ENCODE measurements at places on chromosomes 7 and 10.
A peak's percentile ranks its signal among the peaks of the same experiment; 100 is the strongest.

GRCh38 chr7:119320316-119320715 is 952.7 kb upstream of the KCND2 start:
- peak; percentile 33 for ATAC-seq

DNA sequence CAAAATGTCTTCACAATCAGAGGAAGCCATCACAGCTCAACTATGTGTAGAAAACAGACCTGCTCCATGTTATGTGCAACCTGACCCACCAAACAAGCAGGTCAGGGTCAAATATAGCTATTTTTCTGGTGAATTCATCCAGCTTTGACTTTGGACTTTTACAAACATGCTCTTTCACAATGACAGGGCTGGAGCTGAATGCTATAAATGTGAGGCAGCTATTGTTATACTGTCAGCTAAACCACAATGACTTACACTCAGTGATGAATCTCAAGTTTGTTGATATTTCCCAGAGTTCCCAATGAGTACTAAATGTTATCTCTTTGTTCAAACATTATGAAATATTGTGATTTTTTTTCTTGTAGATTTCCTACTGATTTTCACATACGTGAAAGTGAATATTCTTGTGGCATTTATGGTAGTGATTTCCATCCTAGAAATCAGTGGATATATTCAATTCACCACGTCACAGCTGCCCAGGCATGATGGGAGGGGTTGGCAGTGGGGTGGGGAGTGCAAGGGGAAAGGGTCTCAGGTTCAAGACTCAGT is 2.5 kb upstream of the ITIH2 start:
- no peak for ATAC-seq

DNA sequence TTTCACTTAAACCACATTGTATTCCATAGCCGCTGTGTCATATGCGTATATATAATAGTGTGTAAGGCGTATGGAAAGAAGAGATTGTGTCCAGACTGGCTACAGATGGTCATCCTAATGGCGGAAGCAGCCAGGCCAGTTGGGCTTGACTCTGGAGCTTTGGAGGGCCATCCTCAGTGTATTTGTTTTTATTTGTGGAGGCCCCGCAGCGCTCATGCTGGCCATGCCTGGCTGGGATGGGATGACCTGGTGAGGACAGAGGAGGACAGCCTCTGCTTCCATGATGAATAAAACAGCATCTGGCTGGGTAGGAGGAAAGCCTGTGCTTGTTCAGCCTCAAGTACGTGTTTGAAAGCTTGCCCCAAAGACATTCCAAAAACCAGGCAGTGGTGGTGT is 220.3 kb downstream of the EBF3 start:
- ATAC-seq, result no peak

- ATAC-seq, result no peak
Measured at GRCh38 chr7:75988568-75989499, 5.6 kb downstream of the TMEM120A start.

DNA sequence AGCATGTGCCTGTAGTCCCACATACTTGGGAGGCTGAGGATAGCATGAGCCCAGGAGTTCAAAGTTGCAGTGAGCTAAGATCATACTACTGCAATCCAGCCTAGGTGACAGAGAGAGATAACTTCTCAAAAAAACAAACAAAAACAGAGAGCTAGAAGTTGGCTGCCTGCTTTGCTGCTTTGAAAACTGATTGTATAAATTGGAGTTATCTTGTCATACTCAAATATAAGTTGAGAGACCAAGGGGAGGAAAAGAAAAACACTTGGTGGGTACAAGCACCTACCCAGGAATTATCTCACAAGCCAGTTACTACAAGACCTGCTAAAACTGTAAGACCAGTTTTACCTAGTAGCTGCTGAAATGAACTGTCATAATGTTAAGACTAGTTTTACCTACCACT is 112.5 kb upstream of the SKAP2 start:
- no peak for ATAC-seq

DNA sequence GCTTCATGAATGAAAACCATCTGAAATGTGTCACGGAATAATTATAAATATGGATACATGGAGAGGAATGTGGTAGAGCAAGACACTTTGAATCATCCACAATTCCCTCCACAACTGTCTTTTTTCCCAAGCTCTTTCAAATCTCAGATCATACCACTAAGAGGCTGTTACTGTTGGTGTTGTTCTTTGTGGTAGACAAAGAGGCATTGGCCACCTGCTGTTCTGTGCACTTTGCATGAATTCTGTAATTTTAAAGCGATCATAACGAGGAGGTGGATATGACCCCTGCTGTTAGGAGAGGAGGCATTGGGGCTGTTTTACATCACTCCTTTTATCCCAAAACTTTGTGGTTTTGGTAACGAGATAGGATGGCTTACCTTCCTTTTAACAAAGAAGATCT is 141.2 kb upstream of the KLF6 start:
- no peak for ATAC-seq

GRCh38 chr10:123906296-123906695 is 14.7 kb upstream of the CPXM2 start:
- ATAC-seq, result no peak

DNA sequence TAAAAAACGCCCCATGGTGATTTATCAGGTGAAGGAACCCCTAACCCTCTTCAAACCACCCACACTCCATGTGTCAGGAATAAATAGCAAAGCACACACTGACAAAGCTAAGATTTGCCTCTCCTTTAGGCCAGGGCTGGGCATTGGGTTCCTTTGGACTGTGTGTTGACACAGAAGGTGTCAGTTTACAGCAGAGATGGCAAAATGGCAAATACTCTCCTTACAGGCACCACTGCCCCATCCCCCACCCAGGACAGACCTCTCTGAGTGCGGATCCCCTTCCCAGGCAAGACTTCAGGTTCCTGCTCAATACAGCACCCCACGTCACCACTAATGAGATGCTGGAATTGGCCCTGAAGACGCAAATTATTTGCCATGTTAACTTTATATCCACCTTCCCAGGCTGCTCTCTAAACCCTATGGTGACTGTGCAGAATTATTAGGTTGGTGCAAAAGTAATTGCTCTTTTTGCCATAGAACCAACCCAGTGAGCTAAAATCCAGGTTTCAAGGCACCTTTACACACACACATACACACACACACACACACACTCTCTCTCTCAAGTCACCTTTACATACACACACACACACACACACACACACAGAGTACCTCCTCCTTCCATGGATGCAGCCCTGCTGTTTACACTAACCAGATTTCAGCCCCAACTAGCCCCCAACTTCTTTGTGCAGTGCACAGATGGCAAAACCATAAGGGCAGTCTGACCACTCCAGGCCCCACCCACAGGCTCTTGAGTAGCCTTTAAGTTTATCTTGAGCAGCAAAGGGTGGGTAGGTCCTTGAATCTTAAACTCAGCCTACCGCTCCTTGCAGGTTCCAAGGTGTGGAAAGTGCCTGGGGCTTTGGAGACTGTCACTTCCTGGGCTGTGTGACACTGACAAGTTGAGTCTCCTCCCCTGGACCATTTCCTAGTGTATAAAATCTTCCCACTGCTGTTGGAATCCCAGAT is 4.0 kb upstream of the ZCCHC24 start:
- no peak for ATAC-seq

GRCh38 chr7:100555701-100556100 is 16.7 kb downstream of the AGFG2 start:
- no peak for ATAC-seq

GRCh38 chr7:71723859-71724258 is 591.9 kb downstream of the GALNT17 start:
- no peak for ATAC-seq

DNA sequence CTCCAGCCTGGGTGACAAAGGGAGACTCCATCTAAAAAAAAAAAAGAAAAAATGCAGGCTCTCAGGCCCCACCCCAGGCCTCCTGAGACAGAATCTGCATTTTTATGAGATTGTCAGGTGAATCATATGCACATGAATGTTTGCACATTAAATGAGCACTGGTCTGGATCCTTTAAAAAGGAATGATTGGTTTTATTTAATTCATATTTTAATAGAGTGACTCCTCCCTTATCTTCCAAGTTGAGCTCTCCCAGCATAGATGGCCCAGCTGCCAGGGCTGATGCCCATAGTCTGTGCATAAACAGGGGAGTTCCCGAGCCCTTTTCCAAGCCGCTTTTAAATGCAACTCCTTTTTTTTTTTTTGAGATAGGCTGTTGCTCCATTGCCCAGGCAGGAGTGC is 28.5 kb downstream of the CUX1 start:
- ATAC-seq, result no peak

GRCh38 chr7:144470078-144470477 is 66.6 kb upstream of the NOBOX start:
- ATAC-seq, result no peak

- ATAC-seq, result no peak
Measured at GRCh38 chr7:43469051-43469450, 113.9 kb upstream of the STK17A start.

GRCh38 chr10:18767981-18768380 is 108.8 kb downstream of the ARL5B start:
- no peak for ATAC-seq

- no peak for ATAC-seq
Measured at GRCh38 chr7:104758504-104758903, 255.5 kb upstream of the KMT2E start.

DNA sequence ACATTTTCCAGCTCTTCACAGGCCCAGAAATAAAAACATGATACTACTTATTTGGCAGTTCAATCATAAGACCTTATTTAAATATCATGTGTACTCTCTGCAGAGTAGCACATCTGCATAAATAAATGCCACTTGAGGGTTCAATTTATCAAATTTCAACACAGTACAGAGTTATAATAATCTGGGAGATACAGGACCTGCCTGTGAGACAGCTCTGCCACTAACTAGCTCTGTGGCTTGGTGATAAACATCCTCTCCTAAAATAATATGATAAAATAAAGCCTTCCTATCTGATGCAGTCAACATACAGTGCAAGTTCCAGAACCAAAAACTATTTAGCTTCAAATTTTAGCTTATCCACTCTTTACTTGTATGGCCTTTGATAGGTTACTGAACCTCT is 90.9 kb upstream of the GATAD1 start:
- ATAC-seq, result no peak

- ATAC-seq, result peak; percentile 72
Measured at GRCh38 chr7:135761751-135762488, 13.3 kb upstream of the FAM180A start.

GRCh38 chr10:63801166-63801565 is 280.0 kb downstream of the REEP3 start:
- no peak for ATAC-seq

GRCh38 chr10:26937371-26937770 is 76.6 kb upstream of the ABI1 start:
- no peak for ATAC-seq

DNA sequence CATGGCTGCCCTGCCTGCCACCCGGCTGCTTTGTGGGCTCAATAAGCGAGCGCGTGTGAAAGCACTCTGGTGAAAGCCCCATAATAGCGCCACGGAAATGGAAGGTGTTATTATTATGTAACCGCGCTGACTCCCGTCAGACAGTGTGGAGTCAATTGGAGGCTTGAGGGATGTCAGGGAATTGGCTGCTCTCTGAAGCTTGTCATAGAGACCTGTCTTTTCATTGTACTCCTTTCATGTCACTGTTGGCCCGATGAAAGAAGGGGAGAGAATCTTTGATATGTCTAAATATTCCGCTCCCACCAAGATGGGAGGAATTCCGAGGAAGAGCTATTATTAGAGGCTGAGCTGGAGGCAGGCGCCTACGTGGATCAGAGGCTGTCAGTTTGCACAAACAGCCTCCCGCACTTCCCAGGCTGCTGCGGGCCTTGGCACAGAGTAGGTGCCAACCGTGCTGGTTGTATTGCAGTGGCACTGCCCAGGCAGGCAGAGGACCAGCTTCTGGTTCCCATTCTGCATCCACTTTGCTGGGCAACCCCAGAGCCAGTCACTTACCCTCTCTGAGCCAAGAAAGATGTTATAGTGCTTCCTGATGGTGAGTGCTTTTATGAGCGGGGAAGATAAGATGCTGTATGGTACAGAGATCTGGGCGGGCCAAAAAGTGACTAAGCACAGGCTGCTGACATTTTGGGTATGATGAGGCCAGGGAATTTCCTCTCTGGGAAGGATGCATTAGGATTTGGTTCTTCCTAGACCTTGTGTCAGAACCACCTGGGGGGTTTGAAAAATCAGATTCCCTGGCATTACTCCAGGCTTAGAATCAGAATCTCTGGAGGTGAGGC is 151.4 kb downstream of the RPS24 start:
- no peak for ATAC-seq

DNA sequence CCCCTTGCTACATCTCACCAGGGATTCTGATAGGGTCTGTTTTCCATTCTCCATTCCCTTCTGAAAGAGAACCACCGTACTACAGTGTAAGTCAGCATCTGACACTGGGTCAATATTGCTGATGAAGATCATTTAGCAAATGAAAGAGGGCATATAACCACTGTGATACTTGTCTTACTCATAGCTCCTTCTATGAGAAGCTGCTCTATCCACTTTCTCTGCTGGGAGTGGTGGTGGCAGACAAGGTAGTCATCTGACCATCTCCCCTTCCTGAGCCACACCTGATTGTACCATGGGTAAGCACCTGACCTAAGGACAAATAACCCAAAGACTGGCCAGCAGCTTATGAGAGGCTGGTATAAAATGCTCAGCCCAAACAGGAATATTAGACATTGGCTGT is 220.4 kb downstream of the DOCK4 start:
- peak; percentile 57 for ATAC-seq

- ATAC-seq, result no peak
Measured at GRCh38 chr7:7519056-7519455, 16.6 kb downstream of the COL28A1 start.

DNA sequence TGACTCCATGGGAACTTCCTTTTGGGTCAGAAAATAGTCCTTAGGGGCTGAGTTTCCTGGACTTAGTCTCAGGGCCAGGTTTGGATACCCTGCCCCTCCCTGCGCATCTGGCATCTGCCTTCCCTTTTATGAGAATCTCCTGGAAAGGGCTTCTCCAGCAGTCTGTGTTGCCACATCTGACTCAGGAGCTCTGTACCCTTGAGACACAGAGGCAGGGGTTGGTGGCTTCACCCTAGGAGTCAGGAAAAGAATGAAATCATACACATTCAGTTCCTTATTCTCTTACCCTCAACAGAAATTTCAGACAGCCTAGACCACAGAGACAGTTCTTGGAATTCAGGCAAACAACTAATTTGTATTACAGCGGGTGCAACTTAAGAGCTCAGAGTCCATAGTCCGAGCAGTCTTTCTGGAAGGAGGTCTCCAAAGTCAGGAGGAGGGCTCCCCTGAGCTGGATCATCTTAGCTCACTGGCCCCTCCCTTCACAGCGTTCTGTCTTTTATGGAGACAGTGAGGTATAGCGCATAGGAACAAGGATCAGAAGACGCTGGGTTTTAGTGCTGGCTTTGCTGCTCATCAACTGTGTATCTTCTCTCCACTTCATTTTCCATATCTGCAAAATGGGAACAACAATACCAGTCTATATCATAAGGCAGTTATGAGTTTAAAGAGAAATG is 3.0 kb upstream of the PLAU start:
- ATAC-seq, result no peak

DNA sequence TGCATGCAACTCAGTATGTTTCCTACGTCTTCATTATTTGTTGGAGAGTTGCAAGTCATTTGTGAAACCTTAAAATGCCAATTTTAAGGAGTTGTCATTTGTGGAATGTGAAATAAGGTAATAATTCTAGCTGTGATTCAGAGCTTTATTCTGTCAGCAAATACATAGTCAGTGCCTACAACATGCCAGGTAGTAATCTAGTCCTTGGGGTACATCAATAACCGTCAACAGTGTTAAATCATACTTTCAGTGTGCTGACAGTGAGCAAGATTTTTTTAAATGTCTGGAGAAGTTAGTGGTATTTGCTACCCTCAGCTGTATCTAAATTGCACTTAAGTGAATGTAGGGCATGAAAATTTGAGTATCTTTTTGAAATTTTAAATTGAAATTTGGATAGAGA is 36.7 kb downstream of the MPLKIP start:
- ATAC-seq, result no peak

- peak; percentile 38 for ATAC-seq
Measured at GRCh38 chr10:89201345-89202032, 5.6 kb downstream of the CH25H start.

Measured in esophagus mucosa (tissue), 1 donor.